ENCODE measurements at places on chromosomes 4 and X.
A peak's percentile ranks its signal among the peaks of the same experiment; 100 is the strongest.

DNA sequence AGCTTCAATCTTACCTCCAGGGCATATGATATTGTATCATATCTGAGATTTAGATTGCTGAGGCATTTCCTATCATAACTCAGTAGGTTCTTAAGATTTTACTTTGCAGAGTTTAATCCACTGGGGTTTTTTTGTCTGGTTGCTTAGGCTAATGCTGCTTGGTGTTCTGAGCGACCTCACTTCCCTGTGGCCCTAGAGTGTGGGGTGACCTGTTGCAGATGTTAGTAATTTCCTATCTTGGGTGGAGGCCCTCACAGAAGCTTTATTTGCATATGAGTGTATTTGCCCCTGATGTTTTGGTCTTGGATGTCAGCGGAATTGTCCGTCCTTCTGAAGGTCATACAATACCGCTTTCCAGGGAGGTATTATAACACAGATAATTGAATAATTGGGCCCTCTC is 137.1 kb downstream of the NDST3 start:
- DNase-seq = no peak

- DNase-seq = no peak
Measured at GRCh38 chr4:146814750-146815149, 130.9 kb downstream of the TTC29 start.

GRCh38 chr4:146976145-146976544 is 30.5 kb upstream of the TTC29 start:
- DNase-seq = no peak

GRCh38 chr4:54745031-54745770 is 87.4 kb downstream of the KIT start:
- DNase-seq = no peak

DNA sequence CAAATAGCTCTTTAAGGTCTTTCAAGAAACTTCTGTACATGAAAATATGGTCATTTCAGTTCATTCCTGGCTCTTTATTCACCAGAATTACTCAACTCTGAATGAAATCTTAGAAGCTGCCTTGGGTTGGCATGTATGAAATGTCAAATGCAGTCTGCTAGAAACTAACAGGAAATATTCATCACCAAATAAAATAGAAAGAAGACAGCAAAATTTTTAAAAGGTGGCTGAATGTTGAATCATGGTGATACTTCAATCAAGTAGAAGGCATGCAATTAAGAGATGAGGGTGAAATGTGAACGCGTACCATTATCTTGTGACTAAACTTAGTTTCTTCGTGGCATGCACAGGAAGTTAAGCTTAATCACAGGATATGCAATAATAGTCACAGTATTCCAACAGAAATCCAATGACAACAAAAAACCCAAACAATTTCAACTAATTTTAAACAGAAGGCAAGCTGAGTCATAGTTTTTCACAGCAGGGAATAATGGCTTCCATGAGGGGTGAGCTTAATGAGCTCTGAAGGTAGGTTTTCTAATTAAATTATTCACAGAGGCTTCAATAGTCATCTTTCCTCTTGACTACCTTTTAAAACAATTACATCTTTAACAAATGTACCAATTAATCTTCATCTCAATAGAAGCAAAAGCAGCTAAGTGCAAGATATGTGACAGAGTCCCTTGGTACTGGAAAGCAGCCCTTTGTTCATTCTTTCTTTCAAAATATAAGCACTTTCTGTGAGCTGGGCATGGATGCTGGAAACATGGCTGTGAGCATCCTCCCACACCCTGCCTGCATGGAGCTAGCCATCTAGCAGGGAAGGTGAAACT is 44.5 kb downstream of the SCFD2 start:
- DNase-seq = no peak

DNA sequence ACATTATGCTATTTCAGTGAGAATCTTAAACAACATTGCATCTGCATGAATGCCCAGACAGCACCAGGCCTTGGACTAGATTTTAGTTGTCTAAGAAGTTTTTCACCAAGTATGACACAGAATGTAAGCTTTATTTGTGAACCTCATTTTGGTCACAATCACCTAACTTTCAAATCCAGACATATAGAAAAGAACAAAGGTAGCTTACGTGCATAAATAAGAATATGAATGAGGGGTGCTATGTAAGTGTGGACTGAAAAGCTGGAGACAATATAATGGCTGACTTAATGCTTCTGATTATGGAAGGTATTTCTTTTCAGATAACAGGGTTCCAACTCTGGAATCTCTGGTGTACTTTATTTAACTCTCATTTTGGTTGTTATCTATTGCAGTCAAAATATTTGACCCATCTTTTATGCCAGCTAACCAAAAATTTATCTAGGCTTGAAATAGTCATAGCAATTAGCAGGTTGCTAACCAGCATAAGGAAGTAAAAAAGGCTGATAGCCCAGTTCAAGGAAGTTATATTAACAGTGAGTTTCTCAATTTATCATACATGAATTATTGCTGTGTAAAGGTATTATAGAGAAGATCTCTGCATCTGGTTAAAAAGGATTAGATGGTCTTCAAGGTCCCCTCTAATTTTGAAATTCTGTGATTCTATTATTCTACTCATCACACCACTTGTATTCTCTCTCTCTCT is 36.5 kb downstream of the SLC7A11 start:
- DNase-seq = no peak

DNA sequence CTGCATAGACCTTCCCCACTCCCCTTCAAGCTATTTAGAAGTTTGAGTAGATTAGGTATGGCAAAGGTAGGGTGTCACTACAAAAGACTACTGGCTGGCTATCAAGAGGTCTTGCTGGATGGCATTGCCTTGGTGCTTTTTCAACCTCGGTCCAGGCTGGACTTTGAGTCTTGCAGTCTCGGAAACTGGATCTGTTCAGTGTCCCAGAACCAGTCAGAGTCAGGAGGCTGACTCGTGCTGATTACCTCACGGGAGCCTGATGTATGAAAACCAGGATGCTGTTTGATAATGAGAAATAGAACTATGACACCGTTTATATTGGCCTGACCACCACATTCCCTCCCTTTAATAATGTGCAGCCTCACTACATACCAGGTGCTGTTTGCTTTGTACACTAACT is 2.7 kb upstream of the PHKA1 start:
- DNase-seq = no peak

GRCh38 chr4:110586131-110586850 is 36.6 kb downstream of the PITX2 start:
- DNase-seq = no peak

DNA sequence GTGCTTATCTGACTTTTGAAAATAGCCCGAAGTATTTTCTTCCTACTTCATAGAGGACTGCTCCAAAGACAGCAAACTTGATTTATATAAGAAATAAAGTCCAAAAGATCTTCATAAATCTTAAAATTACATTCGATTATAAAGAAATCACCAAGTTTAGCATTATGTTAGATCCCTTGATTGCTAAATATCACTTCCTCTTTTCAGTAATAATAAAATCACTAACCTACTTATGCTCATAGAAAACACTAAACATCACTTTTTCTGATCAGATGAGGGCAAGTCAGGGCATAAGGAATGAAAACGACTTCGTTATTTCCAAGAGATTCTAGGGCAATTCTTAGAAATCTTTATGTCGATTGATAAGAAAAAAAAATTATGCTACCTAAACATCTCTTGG is 32.0 kb downstream of the DYNLT3 start:
- DNase-seq = no peak

- DNase-seq = no peak
Measured at GRCh38 chrX:102115748-102116147, 9.7 kb upstream of the TCEAL2 start.

DNA sequence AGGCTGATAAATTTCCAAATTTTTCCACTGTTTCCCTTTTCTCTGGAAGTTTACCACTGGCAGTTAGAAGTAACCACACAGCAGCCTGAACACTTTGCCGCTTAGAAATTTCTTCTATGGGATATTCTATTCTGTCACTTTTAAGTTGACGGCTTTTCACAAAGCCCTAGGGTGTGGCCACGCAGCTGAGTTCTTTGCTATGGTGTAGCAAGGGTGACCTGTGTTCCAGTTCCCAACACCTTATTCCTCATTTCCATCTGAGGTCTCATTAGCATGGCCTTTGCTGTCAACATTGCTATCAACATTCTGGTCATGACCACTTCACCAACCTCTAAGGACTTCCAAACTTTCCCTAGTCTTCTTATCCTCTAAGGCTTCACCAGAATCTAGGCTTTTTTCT is 45.4 kb upstream of the NFKB1 start:
- no peak for DNase-seq

DNA sequence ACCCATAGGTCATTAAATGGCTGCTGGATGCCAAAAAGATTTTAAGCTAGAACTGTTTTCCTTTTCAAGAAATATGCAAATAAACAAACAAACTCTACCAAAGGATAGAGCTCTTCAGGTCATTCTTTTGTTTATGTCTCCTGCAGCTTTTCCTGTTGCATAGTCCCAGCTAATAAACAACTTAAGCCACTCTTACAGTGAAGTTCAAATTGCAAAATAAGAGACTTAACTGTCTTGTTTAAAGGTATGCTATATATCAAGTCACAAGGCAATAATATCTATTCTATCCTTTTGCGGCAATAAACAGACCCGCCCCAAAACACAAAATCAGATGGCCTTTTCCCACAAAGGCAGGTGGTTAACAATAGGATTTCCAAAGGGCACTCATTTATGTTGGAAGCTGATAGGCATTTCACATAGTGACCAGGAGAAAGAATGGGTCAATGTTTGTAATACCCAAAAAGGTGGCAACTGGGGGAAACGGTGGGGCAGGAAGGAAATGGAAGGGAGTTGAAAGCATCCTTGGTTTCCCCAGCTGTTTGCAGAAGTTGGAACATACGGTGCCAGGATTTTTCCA is 15.3 kb downstream of the HAND2 start:
- DNase-seq = no peak

DNA sequence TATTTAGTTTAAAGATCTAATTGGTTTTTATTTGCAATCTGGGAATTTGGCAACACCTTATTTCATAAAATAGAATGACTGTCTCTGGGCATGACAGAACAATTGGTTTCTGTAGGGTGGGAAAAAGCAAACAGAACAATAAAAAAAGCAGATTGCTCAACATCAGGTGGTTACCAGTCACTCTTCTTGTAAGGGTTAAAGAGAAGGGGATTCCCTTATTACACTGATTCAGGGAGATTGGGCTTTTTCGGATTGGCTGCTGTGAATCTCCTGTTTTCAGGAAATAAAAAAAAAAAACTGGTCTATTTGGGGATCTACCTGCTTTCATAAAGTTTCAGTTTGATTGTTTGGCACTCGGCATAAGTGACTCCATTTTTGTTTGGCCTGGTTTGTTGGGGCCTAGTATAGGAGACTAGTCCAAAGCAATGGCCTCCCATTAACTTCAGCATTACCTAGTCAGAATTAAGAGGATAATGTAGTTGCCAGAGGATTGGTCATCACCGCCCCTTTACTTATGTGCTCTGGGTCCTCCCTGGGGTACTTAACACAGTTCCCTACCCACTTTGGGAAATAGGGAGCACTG is 380.5 kb downstream of the IDS start:
- no peak for DNase-seq

DNA sequence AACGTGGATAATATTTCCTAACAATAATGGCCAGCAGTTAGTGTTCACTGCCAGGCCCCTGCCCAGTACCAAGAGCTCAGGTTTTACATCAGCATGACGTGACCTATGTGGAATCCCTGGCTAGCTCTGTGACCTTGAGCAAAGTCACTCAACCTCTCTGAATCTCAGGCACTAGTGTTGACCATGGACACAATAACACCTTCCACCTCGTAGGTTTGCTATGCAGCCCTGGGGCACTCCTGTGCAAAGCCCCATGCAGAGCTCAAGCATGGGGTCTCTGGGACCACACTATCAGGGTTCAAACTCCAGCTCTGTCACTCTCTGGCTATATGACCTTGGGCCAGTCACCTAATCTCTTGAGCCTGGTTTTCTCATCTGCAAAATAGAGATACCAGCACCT is 38.7 kb upstream of the MSX1 start:
- no peak for DNase-seq

- peak; percentile 30 for DNase-seq
Measured at GRCh38 chr4:122652379-122652778, 31.5 kb upstream of the IL21 start.

- DNase-seq = no peak
Measured at GRCh38 chr4:100548200-100548560, 30.4 kb upstream of the EMCN start.

- no peak for DNase-seq
Measured at GRCh38 chr4:150140774-150141400, 62.6 kb downstream of the DCLK2 start.

DNA sequence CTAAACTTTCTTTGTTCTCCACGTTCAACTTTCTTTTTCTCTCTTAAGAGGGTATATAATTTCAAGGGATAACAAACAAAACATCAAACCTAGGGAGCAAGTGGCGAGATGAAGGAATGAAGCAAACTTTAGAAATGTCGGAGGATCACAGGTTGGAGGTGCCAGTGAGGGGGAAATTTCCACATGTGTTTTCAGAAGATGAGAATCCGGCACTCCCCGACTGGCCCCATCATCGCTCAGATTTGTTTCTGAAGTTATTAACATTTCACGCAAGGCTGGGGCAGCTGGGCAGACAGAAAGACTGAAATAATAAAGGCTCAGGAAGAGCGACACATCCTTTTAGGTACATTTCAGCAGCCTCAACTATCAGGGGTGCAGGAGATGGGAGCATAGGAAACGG is 134.9 kb downstream of the SMIM20 start:
- DNase-seq = peak; percentile 68

DNA sequence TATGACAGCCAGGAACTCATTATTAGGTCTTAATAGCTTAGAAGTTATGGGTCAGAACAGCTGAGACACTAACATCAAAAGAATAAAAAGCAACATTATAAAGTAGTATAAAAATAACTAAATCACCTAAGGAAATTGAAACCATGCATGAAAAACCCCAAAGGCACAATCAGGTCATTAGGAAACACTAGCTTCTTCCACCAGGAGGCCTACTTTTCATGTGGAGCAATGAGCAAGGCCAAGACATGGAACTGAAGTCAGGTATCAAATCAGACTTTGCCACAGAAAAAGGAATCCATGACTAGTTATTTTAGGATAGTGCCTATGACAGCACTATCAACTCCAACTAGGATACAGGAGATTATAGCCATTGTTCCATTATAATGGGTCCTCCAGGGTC is 7.9 kb downstream of the HUWE1 start:
- no peak for DNase-seq

DNA sequence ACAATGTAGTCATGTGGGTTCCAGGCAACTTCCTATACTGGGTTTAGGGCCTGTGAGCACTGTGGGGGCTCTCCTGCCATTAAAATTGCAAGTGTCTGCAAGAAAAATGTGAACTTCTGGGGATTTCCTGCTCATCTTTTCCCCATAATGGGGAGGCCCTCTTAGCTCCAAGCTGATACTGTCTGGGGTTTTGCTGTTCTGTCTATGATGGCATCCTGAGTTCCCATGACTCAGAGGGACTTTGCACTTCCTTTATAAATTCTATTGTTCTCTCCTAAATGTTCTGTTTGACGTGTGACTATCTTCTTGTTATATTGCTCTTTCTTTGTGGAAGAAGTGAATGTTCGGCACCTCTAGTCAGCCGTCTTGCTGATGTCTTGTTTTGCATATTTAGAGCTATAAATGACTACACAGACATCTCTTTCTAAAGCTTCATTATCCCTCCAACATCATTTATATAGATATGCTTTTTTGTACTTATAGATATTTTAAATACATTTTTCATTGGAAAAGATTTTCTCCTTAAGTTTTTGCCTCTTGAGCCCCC is 465.8 kb downstream of the NAF1 start:
- DNase-seq = no peak

All from right hindlimb (tissue), 1 donor.